Activated T-cell treated with anti-CD3 and anti-CD28 coated beads for 24 hours (primary cell): ENCODE measurements at places on chromosomes 1 and 21.

GRCh38 chr1:192766009-192766625, 42.7 kb upstream of the RGS2 start:
- no peak for DNase-seq

DNA sequence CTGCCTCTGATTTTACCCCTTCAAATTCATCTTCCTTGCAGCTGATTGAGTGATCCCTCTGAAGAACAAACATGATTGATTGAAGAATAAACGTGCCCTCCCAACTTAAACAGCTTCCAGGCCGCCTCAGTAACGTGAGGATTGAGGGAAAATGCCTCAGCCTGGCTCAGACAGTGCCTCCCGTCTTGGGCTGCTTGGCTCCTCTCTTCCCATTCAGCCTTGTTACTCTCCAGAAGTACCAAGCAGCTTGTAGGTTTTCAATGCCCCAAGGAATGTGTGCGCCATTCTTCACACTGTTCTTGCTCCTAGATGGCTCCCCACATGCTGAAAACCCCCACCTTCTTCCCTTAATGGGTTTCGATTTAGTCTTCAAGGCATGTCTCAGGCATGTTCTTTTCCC, 51.8 kb downstream of the ST6GALNAC5 start:
- DNase-seq: no peak

- DNase-seq: no peak
These were observed 20.9 kb downstream of the SH2D2A start for GRCh38 chr1:156795787-156796186.

DNA sequence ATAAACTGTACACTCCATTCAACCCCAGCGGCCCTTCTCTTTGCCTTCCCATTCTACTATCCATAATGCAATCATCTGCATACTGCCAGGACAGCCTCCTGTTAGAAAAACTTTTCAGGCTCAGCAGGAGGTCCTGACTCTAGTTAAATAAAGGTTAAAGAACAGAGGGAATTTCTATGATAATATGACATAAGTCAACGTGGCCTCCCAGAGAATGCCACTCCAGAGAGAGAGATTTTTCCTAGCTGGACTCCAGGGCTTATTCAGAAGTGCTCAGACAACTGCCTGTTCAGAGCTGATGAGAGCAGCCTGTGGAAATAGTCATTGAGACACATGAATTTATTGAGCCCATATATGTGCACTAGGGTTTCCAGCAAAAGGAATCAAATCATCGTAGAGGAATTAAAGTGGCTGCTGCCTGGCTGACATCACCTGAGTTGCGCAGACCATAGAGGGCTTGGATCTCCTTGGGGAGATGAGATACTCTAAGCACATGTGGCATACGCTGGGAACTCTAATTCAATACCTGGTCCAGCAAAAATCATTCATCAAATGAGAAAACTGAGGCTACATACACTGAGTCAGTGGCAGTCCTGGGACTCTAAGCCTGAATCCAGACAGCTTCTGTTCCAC, 736.2 kb downstream of the PTPRU start:
- no peak for DNase-seq

DNA sequence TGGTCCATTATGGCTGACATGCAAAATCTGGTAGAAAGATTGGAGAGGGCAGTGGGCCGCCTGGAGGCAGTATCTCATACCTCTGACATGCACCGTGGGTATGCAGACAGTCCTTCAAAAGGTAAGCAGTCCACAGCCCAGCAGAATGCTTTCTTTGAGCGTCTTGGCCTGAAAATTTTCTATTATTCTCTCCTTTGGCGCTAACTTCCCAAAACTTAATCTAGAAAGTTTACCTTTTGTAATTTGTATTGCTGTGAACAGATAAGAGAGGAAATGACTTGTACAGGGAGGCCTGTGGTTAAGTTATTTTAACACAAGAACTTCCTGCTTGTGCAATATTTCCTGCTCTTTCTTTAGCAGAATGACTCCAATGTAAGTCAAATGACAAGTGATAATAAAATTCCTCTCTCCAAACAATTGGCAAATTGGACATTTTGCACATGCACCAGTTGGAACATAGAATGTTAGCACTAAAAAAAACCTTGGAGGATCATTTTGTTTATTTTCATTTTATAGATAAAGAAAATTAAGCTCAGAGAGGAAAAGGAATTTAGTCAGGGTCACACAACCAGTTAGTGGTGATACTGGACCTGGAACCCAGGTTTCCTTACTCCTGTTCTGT, 18.9 kb downstream of the CAP1 start:
- no peak for DNase-seq

DNA sequence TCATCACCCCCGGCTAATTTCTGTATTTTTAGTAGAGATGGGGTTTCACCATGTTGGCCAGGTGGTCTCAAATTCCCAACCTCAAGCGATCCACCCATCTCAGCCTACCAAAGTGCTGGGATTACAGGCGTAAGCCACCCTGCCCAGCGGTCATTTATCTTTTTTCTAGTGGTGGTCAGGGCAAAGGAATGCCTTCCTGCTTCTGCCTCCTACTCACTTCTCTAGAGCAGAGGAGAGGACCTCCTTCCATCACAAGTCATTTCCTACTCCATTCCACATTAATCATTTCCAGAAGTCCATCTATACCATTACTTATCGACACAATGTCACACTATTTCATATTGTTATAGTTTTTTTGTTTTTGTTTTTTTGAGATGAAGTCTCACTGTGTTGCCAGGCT, 13.3 kb downstream of the FBXO42 start:
- DNase-seq: no peak

- no peak for DNase-seq
These were observed 74.9 kb downstream of the MIS18A start for GRCh38 chr21:32203877-32204480.

DNA sequence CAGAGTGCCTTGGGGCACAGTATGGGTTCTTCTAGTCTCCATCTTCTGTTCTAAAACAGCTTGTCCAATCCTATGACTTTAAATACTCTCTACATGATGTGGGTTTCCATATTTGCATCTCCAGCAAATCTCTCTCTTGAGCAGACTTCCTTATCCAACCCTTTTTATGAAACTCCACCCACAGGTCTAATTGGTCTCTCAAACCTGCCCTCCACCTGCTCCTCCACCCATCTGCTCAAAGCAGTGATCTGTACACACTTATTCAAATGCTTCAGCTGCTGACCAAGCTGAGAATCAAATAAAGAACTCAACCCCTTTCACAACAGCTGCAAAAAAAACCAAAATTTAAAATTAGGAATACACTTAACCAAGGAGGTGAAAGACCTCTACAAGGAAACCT, 11.5 kb downstream of the MCOLN2 start:
- DNase-seq: no peak

GRCh38 chr1:94683886-94684285, 136.3 kb upstream of the SLC44A3 start:
- no peak for DNase-seq

- DNase-seq: no peak
These were observed 20.4 kb upstream of the MAP10 start for GRCh38 chr1:232784794-232785193.

DNA sequence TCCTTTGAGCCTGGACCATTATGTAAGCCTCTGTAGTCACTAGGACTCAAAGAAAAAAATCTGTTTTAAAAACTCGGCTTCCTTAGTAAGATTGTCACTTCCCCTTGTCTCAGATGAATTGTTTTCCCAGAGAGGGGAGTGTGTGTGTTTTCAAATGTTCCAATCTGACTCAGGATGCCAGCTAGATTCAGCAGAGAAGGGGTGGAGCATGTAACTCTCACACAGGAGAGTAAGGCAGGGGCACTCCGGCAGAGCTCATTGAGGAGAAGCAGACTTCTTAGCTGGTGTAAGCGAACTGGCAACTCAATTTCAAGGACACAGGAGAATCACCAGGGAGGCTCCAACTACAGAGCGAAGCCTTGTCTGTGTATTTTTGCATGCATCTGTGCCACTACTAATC, 623.2 kb downstream of the LMO4 start:
- DNase-seq: no peak

DNA sequence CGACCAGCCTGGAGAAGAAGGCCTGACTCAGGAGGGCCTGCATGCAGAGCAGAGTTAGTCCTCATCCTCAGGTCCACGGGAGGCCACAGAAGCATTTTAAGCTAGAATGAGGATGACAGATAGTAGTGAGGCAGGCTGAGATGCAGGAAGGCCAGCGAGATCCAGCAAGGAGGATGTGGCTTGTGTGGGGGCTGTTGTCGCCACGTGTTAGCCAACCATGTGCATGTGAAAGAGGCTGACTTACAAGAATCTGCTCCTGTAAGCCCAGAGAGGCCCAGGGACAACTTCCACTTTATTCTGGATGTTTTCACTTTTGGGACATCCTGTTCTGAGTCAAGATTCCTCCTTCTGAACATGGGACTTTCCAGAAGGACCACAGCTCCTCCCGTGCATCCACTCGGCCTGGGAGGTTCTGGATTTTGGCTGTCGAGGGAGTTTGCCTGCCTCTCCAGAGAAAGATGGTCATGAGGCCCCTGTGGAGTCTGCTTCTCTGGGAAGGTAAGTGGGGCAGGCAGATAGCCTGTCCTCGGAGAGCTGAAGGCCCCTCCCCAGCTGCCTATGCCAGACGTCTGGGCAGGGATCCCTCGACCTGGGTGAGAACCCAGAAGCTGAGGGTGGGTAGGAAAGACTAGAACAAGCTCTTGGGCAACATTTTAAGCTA, at the start of gene SLAMF8:
Gene SLAMF8 (plus strand): TSS at position 433 of the 661 bp plus-strand sequence. CDS start 26 bp downstream, at position 459.
- peak; percentile 35 for DNase-seq

- no peak for DNase-seq
These were observed 31.8 kb upstream of the ENO1 start for GRCh38 chr1:8910331-8910730.

GRCh38 chr1:178385662-178386061, 111.1 kb downstream of the CLEC20A start:
- no peak for DNase-seq

- peak; percentile 28 for DNase-seq
These were observed 32.3 kb downstream of the SLC66A1 start for GRCh38 chr1:19344372-19344810.

DNA sequence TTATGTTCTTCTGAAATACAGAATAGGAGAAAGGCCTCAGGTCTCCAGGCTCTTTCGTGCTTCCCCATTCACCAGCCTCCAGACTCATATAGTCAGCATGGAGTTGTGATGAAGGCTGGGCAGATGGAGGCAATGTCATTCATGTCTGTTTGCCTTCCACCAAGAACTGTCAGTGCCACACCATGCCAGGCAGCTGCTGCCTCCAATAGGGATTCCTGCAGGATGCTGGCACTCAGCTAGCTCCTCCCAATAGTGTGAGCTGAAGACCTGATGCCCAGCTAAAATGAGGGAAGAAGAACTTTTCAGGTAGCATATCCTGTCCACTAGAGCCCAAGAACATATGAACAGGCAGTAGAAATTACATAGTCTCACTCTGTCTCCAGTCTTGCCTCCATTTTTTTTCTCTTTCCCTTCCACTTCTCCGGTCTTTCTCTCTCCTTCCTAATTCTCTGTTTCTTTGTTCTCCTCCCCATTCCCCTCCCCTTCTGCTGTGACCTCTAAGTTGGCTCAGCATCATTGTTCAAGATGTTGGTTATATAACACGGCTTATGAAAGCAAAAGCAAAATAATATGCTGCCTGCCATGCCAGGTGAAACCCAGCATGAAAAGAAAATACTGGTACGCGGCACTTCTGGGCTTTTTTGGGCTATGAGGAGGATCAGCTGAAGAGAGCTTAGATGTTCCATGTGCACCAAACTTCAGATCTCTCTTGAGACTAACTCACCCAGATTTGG, 17.3 kb downstream of the GLUL start:
- DNase-seq: no peak

GRCh38 chr1:18924221-18924691, 21.9 kb upstream of the ALDH4A1 start:
- no peak for DNase-seq
